ENCODE measurements at places on chromosomes 7 and 10.

DNA sequence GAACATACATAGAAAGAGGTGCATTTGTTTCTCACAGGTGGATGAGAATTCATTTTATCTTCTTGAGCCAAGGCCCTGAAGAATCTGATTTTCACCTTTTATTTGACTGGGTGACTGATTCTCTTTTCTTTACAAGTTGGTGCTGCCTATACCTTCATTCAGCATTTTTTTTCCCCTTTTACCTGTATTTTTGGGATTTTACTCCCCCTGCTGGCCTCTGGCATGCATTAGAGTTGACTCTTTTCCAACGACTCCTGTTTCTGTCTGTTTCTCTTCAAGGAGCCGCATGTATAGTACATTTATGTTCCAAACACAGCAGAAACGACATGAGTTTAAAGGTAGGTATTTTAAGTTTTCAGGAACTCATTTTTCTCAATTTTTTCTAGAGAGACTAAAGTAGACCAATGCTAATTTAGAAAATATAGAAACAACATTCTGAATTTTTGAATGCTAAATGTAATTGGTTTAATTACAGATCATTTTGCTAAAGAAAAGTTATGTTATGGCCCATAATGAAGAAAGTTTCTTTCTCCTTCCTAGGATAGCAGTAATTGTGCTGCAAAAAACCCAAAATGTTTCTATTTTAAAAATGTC, 149.8 kb upstream of the HDAC9 start:
- DNase-seq: no peak

DNA sequence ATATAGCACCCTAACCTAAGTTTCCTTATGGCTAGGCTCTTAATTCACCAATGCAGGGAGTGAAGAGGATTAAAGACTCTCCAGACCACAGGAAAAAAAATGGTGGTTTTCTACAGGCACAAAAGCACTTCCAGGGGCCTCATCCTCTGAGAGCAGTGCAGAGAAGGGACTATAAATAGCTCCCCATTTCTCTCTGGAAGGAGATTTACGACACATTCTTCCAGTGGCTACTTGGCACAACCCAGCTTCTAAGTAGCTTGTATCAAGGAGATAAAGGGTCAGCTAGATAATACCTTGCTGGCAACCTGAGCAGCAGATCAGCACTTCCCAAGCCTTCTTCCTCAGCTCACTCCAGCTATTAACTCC, 73.5 kb downstream of the CRPPA start:
- DNase-seq: no peak

DNA sequence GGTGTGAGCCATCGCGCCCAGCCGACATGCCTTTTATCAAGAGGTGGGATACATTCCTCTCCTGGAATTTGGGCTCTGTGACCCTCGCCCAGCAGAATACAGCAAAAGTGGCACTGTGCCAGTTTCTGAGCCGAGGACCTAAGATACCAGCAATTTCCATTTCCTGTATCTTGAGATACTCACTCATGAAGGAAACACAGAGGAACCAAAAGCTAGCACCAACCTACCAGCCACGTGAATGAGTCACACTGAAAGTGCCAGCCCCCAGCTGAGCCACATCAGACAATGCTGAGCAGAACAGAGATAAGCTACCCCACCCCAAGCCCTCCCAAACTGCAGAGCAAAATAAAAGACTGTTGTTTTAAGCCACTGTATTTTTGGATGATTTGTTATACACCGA, 56.3 kb downstream of the CACUL1 start:
- DNase-seq: no peak

- no peak for DNase-seq
Measured at GRCh38 chr10:77037735-77038403, 599.7 kb downstream of the KCNMA1 start.

DNA sequence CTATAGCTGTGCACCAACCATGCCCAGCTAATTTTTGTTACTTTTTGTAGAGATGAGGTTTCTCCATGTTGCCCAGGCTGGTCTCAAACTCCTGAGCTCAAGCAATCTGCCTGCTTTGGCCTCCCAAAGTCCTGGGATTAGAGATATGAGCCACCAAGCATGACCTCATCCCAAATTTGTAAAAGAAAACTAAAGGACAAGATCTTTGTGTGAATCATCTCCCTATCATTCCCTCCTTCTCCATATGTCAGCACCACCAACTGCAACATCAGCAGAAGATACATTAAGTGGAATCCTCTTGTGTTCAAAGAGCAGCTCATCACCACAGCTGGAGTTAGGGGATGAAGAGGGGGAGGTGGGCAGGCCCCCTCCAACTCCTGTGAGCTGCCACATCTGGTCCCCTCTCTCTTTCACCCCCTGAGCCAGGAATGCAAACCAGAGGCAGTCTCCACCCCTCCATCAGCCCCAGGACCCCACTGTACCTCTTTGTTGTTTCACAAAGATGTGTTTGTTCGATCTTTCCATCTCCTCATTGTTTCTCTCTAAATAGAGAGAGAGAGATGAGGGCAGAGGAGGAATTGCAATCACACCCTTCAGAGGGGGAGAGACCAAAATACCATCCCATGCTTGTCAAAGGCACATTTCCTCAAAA, 47.3 kb upstream of the PIP4K2A start:
- DNase-seq: no peak

- no peak for DNase-seq
Measured at GRCh38 chr7:10720042-10720441, 253.6 kb upstream of the PHF14 start.

DNA sequence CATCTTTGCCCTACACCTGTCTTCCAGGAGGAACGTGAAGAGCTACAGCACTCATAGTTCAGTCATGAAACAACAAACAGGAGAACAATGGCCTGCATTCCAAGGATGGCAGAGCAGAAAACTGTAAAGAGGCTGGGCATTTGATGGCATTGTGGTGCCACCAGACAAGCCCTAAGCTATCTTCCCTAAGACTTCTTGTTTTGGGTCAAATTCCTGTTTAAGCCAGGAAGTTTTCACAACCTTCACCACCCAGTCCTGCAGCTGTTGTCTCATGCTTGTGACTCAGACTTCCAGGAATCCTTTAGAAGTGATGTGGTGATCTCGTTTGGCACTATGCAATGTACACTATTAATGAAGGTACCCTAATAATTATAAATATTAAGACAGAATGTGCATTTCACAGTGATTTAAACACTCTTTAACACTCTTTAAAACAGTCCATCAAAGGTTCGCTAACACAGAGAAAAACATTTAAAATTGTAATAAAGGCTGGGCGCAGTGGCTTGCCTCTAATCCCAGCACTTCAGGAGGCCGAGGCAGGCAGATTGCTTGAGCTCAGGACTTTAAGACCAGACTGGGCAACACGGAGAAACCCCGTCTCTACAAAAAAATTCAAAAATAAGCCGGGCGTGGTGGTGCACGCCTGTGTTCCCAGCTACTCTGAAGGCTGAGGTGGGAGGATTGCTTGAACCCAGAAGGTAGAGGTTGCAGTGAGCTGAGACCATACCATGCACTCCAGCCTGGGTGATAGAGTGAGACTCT, 2.7 kb upstream of the HERPUD2 start:
- no peak for DNase-seq

- DNase-seq: no peak
Measured at GRCh38 chr7:20407585-20408466, 77.1 kb downstream of the ITGB8 start.

DNA sequence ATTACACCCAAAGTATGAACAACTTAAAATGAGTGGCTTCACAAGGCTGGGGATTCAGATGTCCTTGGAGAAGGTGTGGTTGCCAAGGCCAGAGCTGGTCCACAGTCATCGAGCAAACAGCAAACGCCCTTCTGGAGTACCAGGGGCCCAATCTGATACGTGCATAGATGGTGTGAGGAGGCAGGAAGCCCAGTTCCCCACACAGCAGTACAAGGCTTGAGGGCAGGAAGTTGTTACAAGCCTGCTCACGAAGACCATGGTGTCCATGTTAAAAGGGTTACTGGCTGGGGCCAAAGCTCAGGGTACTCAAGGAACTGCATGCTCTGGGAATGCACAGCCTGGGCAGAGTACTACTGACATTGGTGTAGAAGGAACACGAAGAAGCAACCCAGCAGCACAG, 4.6 kb upstream of the ANKRD26 start:
- no peak for DNase-seq

DNA sequence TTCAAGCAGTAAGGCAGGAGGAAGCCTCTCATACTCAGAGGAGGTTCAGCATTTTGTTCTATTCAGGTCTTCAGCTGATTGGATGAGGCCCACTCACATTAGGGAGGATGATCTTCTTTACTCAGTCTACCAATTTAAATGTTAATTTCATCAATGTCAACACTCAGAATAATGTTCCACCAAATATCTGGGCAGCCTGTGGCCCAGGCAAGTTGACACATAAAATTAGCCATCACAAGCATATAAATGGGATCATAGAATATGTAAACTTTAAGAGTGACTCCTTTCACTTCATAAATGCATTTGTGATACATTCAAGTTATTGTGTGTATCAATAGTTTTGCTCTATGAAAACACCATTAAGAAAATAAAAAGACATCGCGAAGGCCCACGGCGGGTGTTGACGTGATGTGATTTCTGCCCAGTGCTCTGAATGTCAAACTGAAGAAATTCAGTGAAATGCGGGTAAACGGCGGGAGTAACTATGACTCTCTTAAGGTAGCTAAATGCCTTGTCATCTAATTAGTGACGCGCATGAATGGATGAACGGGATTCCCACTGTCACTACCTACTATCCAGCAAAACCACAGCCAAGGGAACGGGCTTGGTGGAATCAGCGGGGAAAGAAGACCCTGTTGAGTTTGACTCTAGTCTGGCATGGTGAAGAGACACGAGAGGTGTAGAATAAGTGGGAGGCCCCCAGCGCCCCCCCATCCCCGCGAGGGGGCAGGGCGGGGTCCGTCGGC, 536.1 kb upstream of the AUTS2 start:
- no peak for DNase-seq

GRCh38 chr10:46317370-46317769, 30.6 kb downstream of the ANTXRL start:
- DNase-seq: no peak

GRCh38 chr7:133077394-133077793, 4.5 kb downstream of the CHCHD3 start:
- no peak for DNase-seq

DNA sequence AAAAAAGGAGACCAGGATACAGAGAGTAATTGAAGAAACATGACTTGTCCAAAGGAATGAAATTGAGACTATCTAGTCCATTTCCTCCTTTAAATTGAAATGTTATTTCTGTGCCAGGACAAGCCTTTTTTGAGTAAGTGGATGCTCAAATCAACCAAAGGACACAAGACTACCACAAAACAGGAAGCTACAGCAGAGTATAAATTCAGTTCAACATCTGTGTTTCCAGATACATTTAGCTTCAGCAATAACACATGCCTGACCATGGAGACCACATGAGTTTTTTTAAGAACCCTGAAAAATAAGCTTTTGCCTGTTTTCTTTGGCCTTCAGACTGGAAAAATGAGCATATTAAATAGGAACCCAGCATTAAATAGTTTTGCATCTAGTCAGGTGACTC, 707.5 kb downstream of the ZWINT start:
- no peak for DNase-seq

Data from GM12892 (cell line).